Activated CD4-positive, alpha-beta T cell treated with anti-CD3 and anti-CD28 coated beads, Interleukin-2, amount 10 ng/mL, durations not matched to agents 7 days and 5 days (primary cell): ENCODE measurements at places on chromosomes 12 and 14.
A peak's percentile ranks its signal among the peaks of the same experiment; 100 is the strongest.

DNA sequence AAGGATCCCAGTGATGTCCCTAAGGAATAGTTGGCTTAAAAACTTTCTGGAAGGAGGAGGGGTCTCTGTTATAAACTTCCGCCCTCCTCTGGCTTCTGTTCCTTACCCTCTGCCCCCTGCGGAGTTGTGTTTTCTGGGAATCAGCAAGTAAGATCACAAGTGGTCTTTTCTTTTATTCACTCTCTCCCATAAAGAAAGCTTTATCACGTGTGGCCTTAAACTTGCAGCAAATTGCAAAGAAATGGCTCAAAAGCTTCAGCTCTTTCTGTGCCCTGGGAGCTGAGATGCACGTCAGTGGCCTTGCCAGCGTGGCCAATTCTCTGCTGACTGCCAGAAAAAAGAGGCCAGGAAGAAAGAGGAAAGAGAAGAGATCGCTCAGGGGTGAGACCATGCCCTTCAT, at the start of gene SLCO1C1:
TSS of gene SLCO1C1 (plus strand) at position 101 of the 400 bp plus-strand sequence. CDS start 4,245 bp downstream, outside the sequence.
- H3K27ac ChIP-seq = no peak within 1 kb of the TSS
- H3K4me1 ChIP-seq = no peaks in the 10 kb centered on the region
- no peaks in the 10 kb centered on the region for H3K36me3 ChIP-seq

- H3K4me3 ChIP-seq = no peak overlapping the region
- no peak for DNase-seq
- H3K4me1 ChIP-seq = peaks cover 6% of the 10 kb centered on the region
- H3K36me3 ChIP-seq = no peaks in the 10 kb centered on the region
- peaks cover 40% of the 10 kb centered on the region for H3K27me3 ChIP-seq
Observed at GRCh38 chr14:24398293-24398652, 530 bp upstream of the NYNRIN start.

- no peak overlapping the region for H3K4me3 ChIP-seq
- no peaks in the 10 kb centered on the region for H3K4me1 ChIP-seq
- H3K36me3 ChIP-seq = no peaks in the 10 kb centered on the region
- no peak for DNase-seq
- no peaks in the 10 kb centered on the region for H3K27me3 ChIP-seq
- no peak overlapping the region for H3K27ac ChIP-seq
Observed at GRCh38 chr12:14868916-14869506, 16.6 kb downstream of the MGP start.

DNA sequence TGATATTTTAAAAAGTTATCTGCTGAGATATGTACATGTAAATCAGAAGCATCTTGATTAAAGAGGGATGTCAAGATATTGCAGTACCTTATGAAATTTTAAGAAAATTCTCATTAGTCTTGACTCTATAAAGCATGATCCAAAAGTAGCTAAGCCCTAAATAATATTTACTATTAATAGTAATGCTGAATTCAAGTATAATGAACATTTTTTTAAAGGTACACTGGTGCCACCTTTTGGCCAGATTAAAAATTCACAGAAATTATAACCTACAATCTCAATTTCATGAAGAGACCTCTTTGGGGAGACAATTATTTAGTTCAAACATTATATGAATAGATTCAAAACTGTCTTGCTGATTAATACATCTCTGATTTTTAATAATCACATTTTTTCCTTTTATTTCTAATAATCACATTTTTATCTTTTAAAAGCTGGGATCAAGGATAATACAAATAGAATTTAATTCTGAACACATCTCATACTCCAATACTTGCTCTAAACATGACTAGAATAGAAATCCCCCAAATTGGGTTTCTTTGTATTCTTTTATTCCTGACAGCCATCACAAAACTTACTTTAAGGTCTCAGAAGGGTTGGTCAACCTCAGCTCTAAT, 13.4 kb downstream of the AKAP5 start:
- DNase-seq = peak; percentile 18
- H3K36me3 ChIP-seq = no peaks in the 10 kb centered on the region
- no peaks in the 10 kb centered on the region for H3K27me3 ChIP-seq
- no peak overlapping the region for H3K4me3 ChIP-seq
- H3K27ac ChIP-seq = no peak overlapping the region

DNA sequence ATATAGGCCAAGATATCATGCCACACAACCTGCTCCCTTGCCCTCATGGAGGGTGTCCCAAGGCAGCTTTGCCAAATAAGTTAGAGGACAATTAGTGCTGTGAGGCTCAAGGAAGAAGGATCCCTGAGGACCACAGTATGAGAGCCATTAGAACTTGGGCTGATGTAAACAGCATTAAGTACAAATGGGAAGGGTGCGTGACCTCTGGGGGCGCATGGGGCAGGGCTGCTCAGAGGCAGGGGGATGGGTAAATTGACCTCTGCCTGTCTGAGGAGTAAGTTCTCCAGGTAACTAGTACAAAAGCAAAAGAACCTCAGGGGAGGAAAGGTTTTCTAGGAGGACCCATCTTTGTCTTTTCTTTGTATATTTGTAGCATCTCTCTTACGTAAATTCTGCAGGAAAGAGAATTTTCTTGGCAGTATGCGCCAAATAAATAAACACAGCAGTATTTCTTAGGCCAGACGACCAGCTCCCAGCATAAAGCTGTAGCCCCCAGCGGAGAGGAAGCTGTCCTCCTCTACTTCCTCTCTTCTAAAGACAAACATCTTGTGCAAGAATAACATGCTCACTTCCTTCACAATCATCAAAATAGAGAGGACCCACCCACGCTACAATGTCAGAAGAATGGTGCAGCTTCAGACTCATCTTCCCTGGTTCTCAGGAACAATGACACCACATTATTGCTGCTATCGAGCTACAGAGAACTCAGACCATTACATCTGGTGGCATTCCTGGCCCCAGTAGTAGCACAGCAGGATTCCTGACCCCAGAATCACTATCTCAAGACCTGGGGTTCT, 16.4 kb upstream of the VWF start:
- peak; percentile 33 for DNase-seq
- H3K36me3 ChIP-seq = peaks cover 21% of the 10 kb centered on the region
- H3K4me3 ChIP-seq = no peak overlapping the region
- peaks cover 44% of the 10 kb centered on the region for H3K4me1 ChIP-seq
- H3K27ac ChIP-seq = peak overlapping the region; percentile 94

- no peaks in the 10 kb centered on the region for H3K27me3 ChIP-seq
- DNase-seq = peak; percentile 21
- peaks cover 10% of the 10 kb centered on the region for H3K36me3 ChIP-seq
- peaks cover 24% of the 10 kb centered on the region for H3K4me1 ChIP-seq
Observed at GRCh38 chr14:104399432-104400155, 180.0 kb upstream of the C14orf180 start.

GRCh38 chr12:114838480-114838879, 154.5 kb upstream of the TBX3 start:
- H3K36me3 ChIP-seq = no peaks in the 10 kb centered on the region
- no peaks in the 10 kb centered on the region for H3K27me3 ChIP-seq
- no peak for DNase-seq
- H3K27ac ChIP-seq = no peak overlapping the region

GRCh38 chr14:77547512-77548180, 49.0 kb upstream of the ISM2 start:
- DNase-seq = no peak
- H3K27ac ChIP-seq = no peak overlapping the region
- no peak overlapping the region for H3K4me3 ChIP-seq
- H3K27me3 ChIP-seq = no peaks in the 10 kb centered on the region
- peaks cover 47% of the 10 kb centered on the region for H3K36me3 ChIP-seq
- peaks cover 7% of the 10 kb centered on the region for H3K4me1 ChIP-seq

DNA sequence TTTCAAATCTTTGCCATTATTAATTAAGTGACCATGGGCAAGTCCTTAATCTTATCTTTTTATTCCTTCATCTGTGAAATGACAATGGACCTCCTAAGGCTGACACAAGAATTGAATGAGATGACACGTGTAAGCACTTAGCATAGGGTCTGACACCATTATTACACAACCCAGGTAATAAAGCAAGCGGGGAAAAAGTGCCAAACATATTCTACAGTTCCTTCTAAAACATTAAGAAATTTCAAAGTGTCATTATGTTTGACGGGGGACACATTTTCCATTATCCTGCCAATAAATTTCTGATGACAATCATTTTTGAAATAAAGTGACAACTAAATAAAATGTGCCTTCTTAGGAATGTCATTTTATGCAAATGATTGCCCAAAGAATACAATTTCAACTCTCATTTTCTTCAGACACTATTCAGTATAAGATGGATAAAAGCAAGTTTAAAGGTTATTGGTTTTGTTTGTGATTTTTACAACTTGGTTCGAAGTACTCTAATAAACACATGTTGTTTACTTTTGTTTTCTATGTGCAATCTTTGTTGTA, 3.0 kb downstream of the ANKS1B start:
- H3K27ac ChIP-seq = no peak overlapping the region
- H3K27me3 ChIP-seq = peaks cover 59% of the 10 kb centered on the region
- no peak overlapping the region for H3K4me3 ChIP-seq
- DNase-seq = no peak
- no peaks in the 10 kb centered on the region for H3K36me3 ChIP-seq

GRCh38 chr14:69323266-69323998, 63.5 kb downstream of the GALNT16 start:
- no peak overlapping the region for H3K4me3 ChIP-seq
- DNase-seq = no peak
- H3K4me1 ChIP-seq = no peaks in the 10 kb centered on the region
- H3K27ac ChIP-seq = no peak overlapping the region
- H3K36me3 ChIP-seq = no peaks in the 10 kb centered on the region
- H3K27me3 ChIP-seq = peaks cover 1% of the 10 kb centered on the region

DNA sequence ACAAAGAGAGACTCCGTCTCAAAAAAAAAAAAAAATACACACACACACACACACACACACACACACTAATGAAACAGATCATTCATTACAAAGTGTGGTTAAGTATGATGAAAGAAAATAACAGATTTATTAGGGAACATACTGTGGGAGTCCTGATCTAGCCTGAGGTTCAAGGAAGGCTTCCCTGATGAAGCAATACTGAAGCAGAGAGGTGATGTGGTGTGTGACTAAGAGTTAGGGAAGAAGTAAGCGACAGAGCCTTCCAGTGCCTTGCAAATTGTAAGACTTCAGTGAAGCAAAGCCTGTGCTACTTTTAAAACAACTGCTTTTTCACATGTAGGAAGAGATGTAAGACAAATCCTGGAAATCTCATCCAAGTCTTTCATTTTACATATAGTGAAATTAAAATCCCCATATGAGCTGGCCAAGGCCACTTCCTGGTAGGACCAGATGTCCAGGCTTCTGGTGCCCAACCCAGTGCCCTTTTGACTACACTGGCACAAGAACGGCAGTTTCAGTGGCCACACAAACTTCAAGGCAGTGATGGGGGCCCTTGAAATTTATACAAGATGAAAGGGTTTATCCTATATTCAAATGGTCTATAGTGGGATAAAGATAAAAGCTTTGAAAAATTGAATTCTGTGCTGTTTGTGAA, 86.2 kb downstream of the STON2 start:
- H3K4me3 ChIP-seq = no peak overlapping the region
- H3K27ac ChIP-seq = no peak overlapping the region
- no peaks in the 10 kb centered on the region for H3K36me3 ChIP-seq
- H3K4me1 ChIP-seq = no peaks in the 10 kb centered on the region

DNA sequence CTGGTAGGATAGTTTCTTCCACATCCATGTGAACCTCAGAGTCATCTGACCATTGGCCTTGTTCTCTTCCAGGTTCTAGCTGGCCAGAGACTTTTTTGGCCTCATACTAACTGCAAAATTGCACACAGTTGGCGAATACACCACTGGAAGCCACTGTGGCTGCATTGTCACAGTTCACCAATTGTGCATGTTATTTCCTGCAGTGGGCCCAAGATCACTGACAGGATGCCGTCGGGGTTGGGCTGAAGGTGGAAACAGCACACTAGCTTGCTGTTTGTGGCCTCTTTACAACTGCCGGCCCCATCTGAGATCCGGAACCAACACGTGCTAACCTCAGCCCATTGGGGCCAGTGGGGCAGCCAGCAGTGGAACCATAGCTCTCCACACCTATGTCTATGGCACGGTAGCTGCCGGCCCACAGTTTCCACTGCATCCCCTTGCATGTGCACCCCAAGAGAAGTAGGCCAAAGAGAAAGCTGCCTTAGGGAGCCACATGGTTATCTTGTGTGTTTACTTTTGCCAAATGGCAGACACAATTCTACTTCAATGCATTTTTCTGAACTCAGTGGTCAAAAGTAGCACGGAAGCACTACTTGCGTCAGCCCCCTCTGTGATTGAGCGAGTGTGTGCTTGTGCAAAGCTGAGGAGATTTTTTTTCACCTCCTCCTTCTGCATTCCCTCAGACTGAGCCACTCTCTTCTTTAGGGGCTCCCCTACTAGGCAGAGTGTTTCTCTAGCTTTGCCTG, 464.0 kb downstream of the RAD51B start:
- H3K27me3 ChIP-seq = no peaks in the 10 kb centered on the region
- H3K4me1 ChIP-seq = peaks cover 51% of the 10 kb centered on the region
- peak; percentile 74 for DNase-seq
- peak overlapping the region; percentile 33 for H3K4me3 ChIP-seq

- no peak overlapping the region for H3K27ac ChIP-seq
- H3K4me3 ChIP-seq = no peak overlapping the region
- peaks cover 28% of the 10 kb centered on the region for H3K36me3 ChIP-seq
- DNase-seq = no peak
Observed at GRCh38 chr12:57389033-57389432, 41.8 kb downstream of the R3HDM2 start.

GRCh38 chr14:99706107-99706900, 22.2 kb downstream of the CYP46A1 start:
- DNase-seq = no peak
- H3K27ac ChIP-seq = no peak overlapping the region
- H3K36me3 ChIP-seq = no peaks in the 10 kb centered on the region
- H3K4me3 ChIP-seq = no peak overlapping the region
- H3K4me1 ChIP-seq = no peaks in the 10 kb centered on the region

- H3K27me3 ChIP-seq = peaks cover 26% of the 10 kb centered on the region
- H3K4me3 ChIP-seq = no peak overlapping the region
- no peaks in the 10 kb centered on the region for H3K4me1 ChIP-seq
- no peak overlapping the region for H3K27ac ChIP-seq
Observed at GRCh38 chr12:7499636-7500035, 3.9 kb downstream of the CD163 start.

- peaks cover 76% of the 10 kb centered on the region for H3K36me3 ChIP-seq
- H3K27me3 ChIP-seq = peaks cover 13% of the 10 kb centered on the region
- no peak overlapping the region for H3K27ac ChIP-seq
- H3K4me3 ChIP-seq = no peak overlapping the region
- no peak for DNase-seq
- peaks cover 53% of the 10 kb centered on the region for H3K4me1 ChIP-seq
Observed at GRCh38 chr14:52329678-52330369, 15.7 kb downstream of the PTGER2 start.
